Stimulated activated CD4-positive, alpha-beta T cell treated with anti-CD3 and anti-CD28 coated beads, Interleukin-15, amount 100 ng/mL, for 1 hour (primary cell): ENCODE measurements at places on chromosomes 4 and X.

DNA sequence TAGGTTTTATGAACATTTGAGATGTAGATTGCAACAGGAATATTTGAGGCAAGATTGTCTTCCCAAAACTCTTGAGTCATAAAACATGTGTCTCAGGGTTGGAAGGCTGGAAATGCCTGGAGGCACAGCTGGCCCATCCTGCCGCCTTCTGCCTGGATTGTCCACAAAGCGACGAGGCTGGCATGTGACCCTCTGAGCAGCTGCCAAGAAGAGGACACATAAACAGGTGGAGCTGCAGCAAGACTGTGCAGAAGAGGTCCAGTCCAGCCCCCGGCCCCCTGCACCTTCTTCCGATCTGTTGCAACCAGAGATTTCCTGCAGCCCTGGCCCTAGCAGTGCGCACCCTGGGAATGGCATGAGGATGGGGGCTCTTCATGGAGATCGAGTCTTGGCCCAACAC, 101.9 kb upstream of the BCOR start:
- no peak for DNase-seq

DNA sequence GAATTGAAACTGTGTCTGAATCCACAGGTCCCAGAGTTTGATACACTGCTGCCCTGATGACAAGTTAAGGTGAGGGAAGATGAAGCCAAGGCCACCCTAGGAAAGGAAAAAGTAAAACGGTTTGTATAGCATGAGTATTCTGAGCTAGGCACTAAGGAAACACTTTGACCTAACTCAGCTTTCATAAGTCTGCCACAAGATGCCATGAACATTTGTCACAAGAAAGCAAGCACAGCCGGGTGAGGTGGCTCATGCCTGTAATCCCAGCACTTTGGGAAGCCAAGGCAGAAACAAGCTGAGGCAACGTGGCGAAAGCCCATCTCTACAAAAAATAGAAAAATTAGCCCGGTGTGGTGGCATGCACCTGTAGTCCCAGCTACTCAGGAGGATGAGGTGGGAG, 34.2 kb downstream of the ELOVL6 start:
- no peak for DNase-seq

DNA sequence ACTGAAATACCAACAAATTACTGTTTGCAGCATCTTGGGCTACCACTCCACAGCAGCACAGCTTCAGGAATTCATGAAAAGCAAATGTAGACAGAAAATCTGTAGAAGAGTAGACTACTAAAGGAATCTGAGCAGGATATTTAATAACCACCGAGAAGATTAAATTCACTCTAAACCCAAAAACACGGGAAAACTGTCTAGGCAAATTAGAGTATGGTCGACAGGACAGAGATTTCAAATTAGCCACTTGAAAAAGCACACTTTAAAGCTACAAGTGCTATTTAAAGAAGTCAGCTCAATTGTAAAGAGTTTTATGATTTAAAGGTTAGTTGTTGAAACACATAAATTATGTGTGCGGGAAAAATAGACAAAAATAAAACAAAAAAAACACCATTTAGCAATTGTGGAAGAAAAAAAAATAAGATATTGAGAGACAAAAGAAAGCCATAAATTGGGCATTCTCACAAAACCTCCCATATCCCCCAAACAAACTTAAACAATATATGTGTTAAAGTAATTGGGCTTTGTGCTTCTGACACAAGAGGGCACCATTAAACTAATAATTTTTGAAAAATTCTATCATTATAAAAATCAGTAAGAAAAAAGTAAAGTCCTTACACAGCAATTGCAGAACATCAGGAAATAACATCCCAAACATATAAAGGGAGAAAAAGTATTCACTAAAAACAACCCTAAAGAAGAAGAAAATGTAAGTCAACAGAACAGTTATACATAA, 880.8 kb downstream of the TECRL start:
- no peak for DNase-seq

GRCh38 chr4:16916719-16917337, 18.4 kb upstream of the LDB2 start:
- peak; percentile 21 for DNase-seq
